ENCODE measurements at places on chromosomes 1 and 21.

DNA sequence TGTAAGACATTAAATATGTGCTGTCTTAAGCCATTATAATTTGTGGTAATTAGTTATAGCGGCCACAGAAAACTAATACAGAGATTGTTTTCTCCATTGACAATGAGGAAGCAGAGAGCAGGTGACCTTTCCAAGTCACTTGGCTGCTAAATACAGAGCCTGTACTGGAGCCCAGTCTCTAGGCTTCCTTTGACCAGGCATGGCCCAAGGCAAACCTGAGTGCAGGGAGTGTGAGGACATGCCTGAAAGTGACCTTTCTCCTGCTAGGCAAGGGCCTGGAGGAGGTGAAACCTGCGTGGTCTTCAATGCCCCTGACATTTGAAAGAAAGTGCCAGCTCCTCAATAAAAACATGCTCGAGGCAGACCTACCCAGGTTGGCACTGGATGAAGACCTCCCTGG, 12.5 kb upstream of the CHI3L1 start:
- DNase-seq: no peak

DNA sequence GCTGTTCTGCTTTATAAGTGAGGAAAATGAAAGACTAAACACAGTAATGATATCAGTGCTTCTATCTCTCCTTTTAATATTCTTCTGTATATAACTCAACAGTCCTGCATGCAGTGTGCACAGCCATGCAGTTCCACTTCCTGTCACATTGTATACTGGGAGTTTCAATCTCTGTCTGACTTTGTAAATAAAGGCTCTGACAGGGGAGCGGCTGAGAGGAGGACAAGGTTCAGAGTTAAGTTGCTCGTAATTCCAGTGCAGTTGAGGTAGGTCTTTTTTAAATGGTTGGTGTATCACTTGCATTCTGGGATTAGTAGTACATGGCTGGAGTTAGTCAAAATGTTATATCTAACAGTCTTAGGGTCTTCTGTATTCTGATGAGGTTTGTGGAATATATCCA, 264.5 kb downstream of the OLFM3 start:
- DNase-seq: no peak

GRCh38 chr1:197073978-197074377, 6.9 kb upstream of the F13B start:
- DNase-seq: no peak

- peak; percentile 65 for DNase-seq
Observed at GRCh38 chr1:32984455-32985171, 20.0 kb upstream of the RNF19B start.

DNA sequence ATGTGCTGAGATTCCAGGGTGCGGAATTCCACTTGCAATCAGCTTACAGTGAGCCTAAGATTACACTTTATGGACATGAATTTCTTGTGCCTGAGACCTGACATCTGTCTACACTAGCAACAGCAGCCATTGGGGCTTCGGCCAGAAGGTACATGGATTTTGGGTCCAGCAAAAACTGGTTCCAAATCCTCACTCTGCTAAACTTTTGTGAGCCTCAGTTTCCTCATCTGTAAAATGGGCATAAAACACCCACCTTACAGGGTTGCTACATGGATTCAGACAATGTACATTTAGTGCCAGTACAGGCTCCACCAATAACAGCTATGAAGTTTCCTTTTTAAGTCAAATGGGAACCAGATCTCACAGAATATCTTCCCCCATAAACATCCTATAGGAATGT, 30.8 kb downstream of the RHEX start:
- no peak for DNase-seq

DNA sequence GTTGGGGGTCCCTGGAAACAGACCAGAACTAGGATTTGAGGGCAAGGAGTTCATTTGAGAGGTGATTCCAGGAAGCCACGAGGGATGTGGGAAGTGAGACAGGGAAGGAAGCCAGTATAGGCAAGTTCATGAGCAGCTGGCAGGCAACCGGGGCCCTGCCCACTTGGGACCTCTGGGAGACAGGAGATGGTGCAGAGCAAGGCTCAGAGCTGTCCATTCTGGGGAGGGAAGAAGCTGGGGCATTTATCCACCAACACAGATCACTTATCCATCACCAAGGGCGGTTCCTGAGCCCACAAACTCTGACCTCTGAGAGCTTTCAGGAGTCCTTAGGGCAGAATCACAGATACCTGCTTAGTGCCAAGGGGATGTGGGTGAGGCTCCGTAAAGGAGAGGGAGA, 16.8 kb downstream of the EDN2 start:
- peak; percentile 36 for DNase-seq

All from GM03348 (cell line).